C1 segment of cervical spinal cord (tissue), 14 donors: ENCODE measurements at places on chromosomes 12 and 14.

DNA sequence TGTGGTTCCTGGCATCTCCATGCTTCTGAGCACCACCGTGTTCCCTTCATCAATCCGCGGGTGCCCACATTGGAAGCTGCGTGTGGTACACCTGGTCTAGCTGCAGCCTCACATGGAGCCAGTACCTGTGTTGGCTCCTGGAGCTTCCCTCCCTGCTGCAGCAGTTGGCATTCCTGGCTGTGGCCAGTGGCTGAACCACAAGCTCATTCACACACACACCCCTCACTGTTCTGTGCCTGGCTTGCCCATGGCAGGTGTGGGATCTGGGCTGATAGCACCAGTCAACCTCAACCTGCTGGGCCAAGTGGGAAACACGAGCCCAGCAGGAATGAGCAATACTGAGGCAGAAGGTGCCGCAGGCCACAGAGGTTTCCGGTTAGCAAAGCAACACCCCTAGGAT lies 256.2 kb upstream of the LRFN5 start:
- DNase-seq, result no peak

DNA sequence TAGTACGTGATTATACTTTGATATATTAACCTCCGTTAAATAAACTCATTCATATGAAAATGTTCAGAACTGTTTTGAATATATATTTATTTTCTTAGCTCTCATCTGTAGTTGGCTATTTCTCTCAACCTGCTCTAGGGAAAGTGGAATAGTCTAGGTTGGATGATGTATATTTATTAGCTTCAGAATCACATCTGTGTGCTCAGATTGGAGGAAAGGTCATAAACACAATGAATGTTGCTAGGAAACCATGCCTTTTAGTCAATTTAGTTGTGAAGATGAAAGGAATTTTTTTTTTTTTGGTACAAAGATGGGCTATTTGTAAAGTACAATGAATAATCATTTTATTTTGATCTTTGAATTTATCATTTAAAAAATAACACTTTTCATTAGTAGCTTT lies 439.1 kb downstream of the FOXG1 start:
- DNase-seq, result no peak

GRCh38 chr14:22296722-22297121 lies 292.3 kb downstream of the DAD1 start:
- no peak for DNase-seq

GRCh38 chr14:92012121-92012748 lies 27.6 kb downstream of the TRIP11 start:
- DNase-seq, result no peak

GRCh38 chr14:104339829-104340228 lies 201.4 kb downstream of the KIF26A start:
- no peak for DNase-seq

DNA sequence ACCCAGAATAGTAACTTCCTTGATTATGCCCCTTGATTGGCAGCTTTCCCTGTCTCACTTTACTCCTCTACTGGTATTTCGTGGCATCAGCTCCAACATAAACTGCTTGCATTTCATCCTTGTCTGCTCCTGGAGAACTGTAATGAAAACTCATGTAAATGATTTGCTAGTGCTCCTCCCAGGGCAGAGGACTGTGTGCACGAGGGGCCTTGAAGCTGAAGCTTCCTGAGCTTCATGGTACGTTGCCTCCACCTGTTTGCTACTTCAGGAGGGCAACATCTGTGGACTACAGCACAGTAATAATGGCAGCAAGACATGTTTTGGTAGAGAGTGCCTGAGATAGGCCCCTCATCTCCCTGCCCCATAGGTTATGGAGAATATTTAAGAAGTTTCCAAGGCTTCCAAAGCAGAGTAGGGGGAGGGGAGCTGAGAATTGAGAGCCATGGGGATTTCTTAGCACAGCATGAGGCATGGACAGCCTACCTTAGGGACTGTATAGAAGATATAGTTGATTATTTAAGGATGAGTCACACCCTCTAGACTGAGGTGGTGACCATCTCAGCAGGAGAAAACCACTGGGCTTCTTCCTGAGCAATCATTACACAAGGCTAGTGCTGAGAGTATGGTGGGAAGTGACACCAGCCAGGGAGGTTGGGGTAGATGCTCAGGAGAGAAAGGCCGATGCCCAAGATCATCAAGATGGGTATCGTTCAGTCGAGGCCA lies 29.5 kb downstream of the CCDC198 start:
- DNase-seq, result no peak

- no peak for DNase-seq
Observed at GRCh38 chr14:54135804-54136280, 179.2 kb upstream of the BMP4 start.

DNA sequence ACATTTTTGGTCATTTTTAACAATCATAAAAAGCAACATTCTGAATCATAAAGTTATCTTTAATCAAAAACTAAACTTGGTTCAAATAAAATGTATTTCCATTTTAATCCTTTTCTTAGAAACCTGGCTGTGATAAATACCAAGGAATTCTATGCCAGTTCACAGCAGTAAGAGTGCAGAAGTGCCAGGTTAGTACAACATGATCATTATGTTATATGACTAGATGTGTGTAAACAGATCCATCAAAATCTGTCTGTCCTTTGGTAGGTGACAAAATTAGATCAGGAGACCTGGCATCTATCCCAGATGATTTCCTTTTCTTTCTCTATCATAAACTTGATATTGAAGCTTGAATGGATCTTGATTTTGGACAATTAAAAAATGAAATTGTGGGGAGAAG lies 200.6 kb upstream of the STXBP6 start:
- DNase-seq, result no peak

- DNase-seq, result no peak
Observed at GRCh38 chr12:53057816-53058500, 8.1 kb downstream of the TNS2 start.

- DNase-seq, result no peak
Observed at GRCh38 chr12:79512068-79512467, 178.7 kb downstream of the PAWR start.

DNA sequence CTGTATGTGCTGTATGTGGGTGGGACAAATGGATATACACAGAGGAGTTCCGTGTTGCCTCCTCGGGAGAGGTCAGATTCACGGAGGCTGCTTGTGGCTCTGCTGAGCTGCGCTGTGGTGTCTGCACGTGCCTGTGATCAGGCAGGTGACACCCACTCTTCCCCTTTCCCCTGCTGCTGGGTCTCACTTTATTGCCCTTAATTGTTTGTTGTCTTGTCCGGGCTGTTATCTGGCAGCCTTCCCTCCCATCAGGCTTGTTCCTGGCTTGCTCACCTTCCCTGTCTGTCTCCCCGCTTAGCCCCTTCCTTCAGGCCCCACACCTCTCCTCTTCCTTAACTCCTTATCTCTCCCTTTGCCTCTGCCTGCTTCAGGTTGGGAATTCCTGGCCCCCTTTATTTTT lies 13.5 kb downstream of the WNT5B start:
- no peak for DNase-seq

DNA sequence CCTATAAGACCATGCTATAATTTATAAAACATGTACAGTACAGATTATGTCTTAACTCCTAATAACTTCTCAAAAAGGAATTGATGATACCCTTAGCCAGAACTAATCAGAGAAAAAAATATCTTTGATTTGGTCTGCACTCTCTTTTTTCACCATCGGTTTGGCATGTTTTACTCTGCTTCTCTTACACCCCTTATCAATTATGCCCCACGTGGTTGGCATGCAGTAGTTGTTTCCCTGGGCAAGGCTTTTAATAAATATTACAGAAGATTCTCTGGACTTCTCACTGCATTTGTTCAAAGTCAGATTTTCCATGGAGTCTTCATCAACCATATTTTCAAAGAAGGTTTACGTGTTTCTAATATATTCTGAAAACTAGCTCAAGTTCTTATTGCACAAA lies 167.4 kb upstream of the LRIG3 start:
- no peak for DNase-seq

- DNase-seq, result no peak
Observed at GRCh38 chr14:60317609-60318008, 68.6 kb downstream of the PPM1A start.

- DNase-seq, result no peak
Observed at GRCh38 chr12:59076622-59077021, 156.3 kb upstream of the LRIG3 start.

DNA sequence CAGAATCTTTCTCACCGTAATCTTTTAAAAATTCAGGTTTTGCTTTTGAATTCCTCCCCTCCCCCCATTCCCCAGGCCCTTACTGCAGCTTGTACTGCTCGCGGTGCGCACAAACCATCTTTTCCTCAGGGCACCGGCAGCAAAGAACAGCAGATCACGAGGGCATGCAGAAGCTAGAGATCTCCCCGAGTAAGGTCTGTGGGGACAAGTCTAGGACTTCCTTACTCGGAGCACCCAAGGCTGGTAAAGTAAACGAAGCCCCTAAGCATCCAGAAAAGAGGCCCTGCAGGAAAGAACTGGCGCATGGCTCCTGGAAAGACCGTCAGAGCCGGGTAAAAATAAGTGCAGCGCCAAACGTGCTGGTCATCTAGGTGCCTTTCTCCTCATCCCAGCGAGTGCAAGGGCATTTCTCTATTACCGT lies 727 bp downstream of the LDHB start:
- peak; percentile 72 for DNase-seq

GRCh38 chr14:82414853-82415539 lies 881.3 kb upstream of the SEL1L start:
- DNase-seq, result no peak

DNA sequence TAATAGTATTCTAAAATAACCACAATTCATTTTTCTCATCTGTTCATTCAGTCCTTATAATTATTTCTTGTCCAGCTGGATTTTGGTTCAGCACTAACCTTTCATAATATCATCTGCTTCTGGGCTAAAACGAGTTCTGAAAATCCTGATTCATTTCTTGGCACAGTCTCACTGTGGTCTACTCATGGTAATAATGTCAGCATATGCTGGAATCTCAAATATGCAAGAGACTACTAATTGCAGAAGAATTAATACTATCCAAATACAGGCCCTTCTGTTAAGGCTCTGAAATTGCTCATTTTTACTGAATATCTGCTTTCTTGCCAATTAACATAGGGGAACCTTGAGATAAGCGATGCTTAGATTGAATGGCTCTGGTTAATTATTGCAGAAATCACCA lies 597.1 kb downstream of the RPL10L start:
- DNase-seq, result no peak

- no peak for DNase-seq
Observed at GRCh38 chr14:75003250-75004027, 718 bp downstream of the EIF2B2 start.

- DNase-seq, result no peak
Observed at GRCh38 chr12:88716240-88716639, 136.0 kb upstream of the KITLG start.

DNA sequence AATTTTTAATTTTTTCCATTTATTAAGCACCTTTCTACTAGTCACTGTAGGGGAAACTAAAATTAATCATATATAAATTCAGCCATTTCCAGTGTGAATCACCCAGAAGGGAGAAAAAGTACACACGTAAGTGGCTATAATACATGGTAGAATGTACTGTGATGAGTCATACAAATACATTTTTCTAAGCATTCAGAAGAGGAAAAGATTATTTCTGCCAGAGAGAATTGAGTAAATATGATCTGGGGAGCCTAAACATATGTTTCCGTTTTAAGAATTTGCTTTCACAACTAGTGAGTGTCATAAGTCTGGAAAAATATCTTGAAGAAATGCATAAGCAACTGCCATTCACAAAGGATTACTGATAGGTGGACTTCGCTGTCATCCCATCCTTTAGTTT lies 102.8 kb downstream of the TGFB3 start:
- no peak for DNase-seq

DNA sequence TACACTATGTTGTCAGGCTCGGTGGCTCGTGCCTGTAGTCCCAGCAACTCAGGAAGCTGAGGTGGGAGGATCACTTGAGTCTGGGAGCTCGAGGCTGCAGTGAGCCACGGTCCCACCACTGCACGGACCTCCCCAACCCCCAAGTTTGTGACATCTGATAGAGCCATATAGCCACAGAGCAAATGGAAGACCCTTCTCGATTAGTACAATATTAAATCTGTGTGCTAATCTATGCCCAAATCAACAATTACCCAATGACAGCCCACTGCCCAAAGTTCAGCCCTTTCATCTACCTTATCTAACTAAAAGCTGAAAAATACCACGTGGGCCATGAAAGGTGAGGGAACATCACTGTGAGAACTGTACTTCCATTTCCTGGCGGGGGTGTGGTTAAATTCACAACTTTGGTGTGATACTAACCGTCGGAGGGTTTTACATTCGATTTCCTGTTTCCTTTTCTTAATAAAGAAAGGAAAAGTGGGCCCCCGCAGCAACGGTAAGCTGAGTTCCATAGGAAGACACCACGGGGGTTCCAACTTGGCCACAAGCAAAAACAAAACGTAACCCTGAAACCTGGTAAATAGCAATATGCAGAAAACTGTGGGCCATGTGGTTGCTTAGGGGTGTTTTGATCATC lies 31.2 kb upstream of the FOS start:
- DNase-seq, result no peak

DNA sequence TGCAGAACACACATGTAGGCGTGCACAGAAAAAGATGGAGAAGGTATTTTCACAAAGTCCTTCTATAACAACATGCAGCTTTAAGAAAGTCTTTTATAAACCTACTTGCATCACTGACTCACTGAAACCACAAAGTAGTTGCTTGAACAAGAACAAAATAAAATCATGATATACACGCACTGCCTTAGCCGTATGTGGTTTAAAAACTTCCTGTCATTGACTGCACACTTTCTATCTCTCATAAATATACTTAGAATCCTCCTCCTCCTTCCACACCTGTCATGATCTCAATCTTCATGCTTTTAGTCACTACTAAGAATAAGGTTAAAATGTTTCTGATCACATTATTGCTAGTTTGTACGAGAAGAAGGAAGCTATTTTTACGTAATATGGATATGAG lies 31.8 kb upstream of the RAD51AP1 start:
- DNase-seq, result no peak

- no peak for DNase-seq
Observed at GRCh38 chr12:130436741-130437501, 99.2 kb downstream of the PIWIL1 start.

- DNase-seq, result no peak
Observed at GRCh38 chr12:64781280-64782190, 22.3 kb upstream of the GNS start.

DNA sequence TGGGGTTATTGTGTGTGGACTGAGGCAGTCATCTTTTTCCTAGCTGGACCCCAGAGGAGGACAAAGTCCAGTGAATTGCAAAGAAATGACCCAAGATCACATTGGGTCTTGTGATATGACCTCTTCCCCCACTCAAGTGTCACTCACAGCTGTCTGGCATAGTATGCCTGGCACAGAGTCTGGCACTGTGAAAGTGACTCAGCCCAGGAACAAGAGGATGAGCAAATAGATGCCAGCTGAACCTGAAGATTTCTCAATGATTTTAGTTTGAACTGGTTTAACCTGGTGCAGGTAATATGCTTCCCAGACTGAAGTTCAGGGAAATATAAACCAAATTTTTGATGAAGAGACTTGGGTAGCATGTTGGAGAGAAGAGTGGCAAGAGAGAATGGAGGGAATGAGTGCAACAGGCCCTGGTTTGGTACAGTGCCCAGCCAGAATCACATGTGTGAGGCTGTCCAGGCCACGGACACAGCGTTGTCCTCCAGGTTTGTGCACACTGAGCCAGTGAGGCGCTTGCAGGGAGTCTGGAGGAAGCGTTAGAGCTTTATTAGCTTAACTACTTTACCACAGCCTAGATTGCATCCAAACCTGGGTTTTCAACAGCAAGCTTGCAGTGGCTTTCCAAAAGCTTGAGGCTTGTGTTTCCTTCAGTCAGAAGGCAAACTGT lies 332.9 kb downstream of the NUAK1 start:
- no peak for DNase-seq
